ENCODE measurements at places on chromosomes 13 and 19.

- DNase-seq, result no peak
Observed at GRCh38 chr19:8135946-8136618, 13.3 kb downstream of the FBN3 start.

- DNase-seq, result no peak
Observed at GRCh38 chr13:25276748-25277147, 10.5 kb downstream of the MTMR6 start.

DNA sequence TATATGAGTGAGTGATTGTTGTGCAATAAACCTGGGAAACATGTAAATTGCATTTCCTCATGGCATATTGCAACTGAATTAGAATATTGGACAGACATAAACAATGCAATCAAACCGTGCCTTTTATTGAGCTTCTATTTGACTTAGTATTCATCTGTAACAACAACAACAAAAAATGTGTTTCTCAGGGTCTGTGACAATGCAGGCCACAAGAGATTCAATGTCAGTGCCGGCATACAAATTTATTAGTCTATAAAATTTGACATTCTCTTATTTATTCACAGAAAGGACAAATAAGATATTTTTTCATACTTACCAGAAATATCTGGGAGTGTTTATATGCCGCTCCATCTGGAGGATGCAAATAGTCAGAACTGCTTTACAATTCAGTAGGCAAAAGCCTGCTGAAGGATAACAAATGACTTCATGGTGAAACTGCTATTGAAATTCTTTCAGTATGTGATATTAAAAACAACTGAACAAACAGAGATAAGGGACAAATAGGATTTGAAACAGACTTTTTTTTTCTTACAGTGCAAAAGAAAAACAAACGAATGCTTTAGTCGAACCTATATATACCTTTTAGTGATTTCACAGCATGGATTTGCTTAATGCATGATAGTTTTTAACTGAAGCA is 77.2 kb downstream of the DACH1 start:
- no peak for DNase-seq

DNA sequence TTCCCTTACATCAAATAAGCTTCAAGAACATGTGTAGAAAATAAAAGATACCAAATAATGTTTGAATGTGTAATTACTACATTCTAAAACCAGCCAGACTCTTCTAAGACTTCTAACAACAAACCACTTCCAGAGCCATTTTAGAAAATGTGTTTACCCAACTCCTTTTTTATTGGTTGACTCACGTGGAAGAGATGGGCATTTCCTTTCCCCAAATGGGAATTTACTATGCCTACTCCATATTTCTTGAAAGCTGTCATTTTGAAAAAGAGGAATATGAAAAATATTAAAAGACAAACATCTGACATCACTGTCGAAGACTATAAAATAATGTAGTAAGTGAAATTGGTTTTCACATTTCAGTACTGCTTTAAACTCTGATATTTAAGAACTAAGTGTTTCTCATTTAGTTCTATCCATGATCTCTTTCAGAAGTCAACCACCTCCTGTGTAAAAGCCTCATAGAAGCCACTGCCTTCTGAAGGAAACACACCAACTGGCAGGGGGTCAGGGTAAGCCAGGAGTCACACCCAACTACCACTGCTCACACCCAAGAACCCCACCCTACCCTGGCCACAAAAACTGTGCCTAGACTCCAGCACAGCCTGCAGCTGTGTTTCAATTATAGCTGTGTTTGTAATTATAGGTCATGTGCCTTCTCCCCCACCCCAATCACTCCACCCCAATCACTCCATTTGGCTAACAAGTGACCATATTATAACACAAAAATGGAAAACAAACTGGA is 86.8 kb downstream of the UBL3 start:
- no peak for DNase-seq

DNA sequence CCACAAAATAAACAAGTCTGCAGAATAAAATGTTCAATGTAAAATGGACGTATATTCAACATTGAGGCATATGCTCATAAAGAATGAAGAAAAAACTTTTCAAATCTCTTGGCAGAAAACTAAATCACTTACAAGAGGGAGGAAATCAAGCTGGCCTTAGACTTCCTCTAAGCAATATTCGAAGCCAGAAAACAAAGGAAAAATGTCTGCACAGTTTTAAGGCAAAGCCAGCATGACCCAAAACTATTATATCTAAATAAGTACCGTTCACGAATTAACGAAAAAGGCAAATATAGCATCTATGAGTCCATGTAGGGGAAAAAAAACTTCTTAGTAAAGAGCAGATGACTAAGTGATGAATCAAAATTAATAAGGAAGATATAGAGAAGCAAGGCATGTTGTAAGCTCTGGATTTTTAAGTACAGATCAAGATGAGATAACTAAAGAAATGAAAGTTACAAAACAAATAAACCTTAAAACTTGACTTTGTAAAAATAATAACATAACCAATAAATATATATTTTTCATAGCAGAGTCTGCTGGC is 101.3 kb downstream of the KCNRG start:
- DNase-seq, result no peak

GRCh38 chr13:75224053-75224742 is 257.8 kb downstream of the TBC1D4 start:
- no peak for DNase-seq

- DNase-seq, result no peak
Observed at GRCh38 chr13:99039718-99040280, 61.9 kb upstream of the DOCK9 start.

DNA sequence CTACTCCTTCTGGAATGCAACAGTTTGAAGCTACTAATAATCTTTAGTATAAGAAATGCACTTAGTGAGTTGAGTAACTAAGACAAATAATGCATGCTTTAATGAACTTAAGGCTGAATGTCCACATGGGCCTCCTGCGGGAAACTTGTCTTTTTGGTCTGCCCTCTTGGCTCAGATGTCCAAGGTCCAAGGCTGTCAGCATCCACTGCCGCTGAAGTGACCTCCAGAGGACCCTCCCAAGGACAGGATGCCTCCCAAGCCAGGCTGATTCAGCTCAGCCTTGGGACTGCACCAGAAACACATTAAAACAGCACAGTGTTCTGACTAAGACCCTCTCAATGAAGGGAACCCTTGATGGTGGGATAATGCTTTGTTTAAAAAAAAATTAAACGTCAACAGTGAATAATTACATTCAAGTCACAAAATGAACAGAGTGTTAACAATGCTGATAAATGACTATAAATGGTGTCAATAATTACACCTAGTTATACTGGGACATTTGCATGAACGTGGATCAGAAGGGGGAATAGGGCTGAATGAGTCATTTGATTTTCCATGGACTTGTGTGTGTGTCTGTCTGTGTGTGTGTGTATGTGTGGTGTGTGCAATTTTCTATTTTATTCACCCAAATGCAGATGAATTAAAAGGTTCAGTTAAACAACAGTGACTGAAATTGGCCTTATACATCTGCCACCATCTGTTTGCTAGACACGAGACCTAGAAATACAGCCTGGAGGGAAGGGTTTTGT is 150.5 kb downstream of the COL4A1 start:
- DNase-seq, result no peak

GRCh38 chr19:38134540-38135149 is 89.4 kb downstream of the DPF1 start:
- peak; percentile 58 for DNase-seq

DNA sequence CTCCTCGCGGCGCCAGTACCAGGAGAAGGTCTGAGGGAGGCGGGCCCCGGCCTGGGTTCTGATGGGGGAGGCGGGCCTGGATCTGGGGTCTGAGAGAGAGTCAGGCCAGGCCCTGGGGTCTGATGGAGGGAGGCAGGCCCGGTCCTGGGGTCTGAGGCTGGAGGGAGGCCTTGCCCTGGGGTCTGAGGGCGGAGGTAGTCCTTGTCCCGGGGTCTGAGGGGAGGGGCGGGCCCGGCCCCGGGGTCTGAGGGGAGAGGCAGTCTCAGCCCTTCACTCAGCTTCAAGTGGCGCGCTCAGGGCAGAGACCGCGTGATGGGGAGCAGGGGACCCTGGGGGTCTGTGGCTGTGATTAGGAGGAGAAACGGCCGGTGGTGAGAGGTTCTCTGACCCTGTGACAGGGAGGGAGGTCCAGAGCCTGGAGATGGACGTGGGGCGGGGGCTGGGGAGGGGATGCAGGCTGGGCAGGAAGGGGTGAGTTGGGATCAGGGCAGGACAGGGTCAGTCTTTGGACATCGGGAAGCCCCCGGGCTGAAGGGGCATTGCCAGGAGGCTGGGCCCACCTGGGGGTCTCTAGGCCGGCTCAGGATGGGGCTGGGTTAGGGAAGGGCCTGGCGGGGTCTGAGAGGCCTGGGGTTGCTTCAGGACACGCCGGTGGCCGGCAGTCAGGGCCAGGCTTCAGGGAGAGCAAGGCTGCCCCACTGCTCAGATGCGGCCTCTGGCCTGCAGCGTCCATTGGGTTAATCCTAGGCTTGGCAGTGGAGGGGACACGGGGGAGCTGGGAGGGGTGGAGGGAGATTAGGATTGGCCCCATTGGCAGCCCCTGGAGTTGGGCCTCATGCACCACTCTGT is 18.7 kb downstream of the HCN2 start:
- DNase-seq, result no peak
